RCC 7860 (cell line): ENCODE measurements at places on chromosomes 5 and 9.

DNA sequence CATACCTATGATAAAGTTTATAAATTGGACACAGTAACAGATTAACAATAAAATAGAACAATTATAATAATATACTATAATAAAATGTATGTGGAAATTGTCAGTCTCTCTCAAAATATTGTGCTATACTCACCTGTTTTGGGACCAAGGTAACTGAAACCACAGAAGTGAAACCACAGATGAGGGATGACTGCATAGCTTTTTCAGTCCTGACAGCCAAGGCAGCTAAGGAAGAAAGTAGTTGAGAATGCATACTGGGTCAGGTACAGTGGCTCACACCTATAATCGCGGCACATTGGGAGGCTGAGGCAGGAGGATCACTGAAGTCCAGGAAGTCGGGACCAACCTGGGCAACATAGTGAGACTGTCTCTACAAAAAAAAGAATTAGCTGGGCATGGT is 8.9 kb downstream of the SRP19 start:
- no peak for DNase-seq

DNA sequence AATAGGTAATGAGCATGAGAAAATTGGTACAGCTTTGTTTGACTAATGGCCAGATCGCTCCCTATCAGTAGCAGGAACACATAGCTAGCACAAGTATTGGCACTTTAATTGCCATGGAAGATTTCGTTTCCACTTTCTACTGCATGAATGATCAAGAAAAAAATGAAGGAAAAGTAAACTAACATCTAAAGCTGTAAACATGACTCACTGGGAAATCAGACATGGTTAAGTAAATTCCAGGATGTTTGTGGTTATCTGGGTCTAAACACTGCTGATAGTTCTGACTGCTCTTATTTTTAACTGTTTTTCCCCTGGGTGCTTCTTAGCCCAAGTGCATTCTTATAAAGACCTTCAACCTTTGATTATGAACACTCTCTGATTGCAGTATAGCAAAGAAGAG is 388.9 kb downstream of the NR2F1-AS1 start:
- peak; percentile 77 for DNase-seq

DNA sequence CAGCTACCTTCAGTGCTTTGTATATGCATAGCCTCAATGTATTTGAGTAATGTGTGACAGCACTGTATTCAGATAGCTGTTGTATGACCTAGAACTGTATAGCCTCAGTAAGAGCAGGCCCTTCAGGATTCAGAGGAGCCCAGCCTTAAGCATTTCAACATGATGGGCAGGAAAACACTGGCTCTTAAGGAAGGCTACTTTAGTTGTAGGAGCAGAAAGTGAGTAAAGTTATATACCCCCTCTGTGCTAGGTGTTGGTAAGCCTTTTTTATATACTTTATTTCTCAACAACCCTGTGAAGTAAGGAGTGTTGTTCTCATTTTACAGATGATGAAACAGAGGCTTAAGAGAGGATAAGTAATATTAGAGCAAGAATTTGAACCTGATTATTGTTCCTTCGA is 1.5 kb upstream of the GPR21 start:
- no peak for DNase-seq

- DNase-seq, result peak; percentile 17
Observed at GRCh38 chr5:135493406-135494180, 41.4 kb upstream of the TIFAB start.

- no peak for DNase-seq
Observed at GRCh38 chr9:92507496-92507895, 25.2 kb upstream of the ASPN start.

- DNase-seq, result peak; percentile 91
Observed at GRCh38 chr5:27701931-27702903, 663.8 kb upstream of the CDH9 start.

DNA sequence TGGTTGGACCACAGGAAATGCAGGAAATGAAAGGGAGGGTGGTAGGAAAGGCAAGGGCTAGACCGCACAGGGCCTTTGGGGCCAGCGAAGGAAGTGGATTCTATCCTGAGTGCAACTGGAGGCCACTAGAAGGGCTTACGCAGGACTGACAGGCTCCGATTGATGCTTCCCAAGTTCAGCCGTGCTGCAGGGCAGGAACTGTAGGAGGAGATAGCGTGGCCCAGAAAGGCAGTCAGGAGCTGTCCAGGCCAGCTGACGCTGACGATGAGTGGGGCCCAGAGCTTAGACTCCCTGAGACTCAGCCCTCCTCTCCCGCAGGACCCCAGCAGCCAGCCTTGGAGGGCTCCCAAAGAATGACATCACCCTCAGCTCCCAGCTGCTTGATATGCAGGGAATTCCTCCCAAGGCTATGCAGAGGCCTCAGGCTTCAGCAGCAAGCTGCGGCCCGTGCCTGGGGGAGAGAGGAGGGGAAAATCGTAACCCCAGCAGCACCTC is 48.8 kb downstream of the KCNIP1 start:
- peak; percentile 56 for DNase-seq

GRCh38 chr5:40385544-40385943 is 294.2 kb upstream of the PTGER4 start:
- peak; percentile 85 for DNase-seq

- DNase-seq, result no peak
Observed at GRCh38 chr9:76873056-76873792, 32.7 kb downstream of the PRUNE2 start.

DNA sequence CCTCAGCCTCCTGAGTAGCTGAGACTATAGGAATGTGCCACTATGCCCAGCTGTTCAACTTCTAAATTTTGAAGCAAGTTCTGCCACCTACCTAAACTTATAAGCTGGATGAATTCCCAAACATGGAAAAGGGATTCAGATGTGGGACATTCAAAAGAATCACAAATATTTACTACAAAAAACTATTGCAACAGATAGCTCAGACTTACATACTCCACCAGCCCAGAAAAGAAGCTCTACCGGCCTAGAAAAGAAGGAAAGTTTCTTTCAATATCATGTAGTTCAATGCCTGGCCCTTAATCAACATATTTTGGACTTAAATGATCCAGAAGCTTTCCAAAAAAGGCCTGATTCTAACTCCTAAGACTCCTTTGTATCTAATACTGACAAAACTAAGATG is 23.8 kb downstream of the SH3RF2 start:
- DNase-seq, result no peak
